Suprapubic skin (tissue), 4 donors: ENCODE measurements at places on chromosomes 2 and 18. TPM values are rescaled to one million over a fixed set of nuclear protein-coding genes. Genes with fewer than 3 reads are reported as not detected.
A peak's percentile ranks its signal among the peaks of the same experiment; 100 is the strongest.

Gene LHCGR
- not detected for total RNA-seq

Gene PCARE
- total RNA-seq, result 0.08 TPM

Gene FAM161A
- 3.8 TPM for total RNA-seq

Gene COL5A2
- total RNA-seq, result 14.1 TPM

Gene SLC4A5
- 4.2 TPM for total RNA-seq

Gene ANKRD53
- not detected for total RNA-seq

DNA sequence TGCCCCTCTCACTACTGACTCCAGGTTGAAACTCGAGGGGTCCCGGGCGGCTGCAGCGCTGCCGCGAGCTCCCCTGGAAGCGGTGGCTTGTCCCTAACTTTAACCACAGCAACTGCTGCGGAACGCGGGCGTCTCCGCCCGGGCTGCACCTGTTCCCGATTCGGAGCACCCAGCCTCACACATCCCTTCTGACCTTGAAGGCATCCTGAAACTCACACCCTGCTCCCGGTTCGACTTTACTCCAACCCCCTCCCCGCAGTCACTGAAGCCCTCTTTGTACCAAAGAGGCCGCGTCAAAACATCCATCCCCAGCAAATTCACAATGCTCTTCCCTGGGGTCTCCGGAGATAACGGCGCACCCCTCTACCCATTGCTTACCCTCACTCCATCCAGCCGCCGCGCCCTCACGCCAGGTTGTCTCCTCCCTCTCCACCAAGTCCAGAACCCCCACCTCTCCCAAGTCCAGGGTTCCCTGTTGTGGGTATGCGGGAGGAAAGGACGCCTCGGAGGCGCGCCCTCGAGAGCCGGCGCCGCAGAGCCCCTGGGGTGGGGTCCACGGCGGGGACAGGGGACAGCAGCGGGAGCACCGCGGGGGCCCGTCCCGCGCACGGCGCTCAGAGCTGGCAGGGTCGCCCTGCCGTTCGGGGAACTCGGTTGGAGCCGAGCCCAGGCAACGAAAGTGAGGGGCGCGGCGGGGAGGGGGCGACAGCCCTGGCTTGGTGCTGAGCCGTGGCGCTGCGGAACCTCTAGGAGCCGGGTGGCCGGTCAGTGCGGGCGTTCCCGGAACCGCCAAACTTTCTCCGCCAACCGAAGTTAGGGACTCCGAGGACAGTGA lies 934 bp downstream of the MYO5B start:
- peak overlapping the region; percentile 79 for H3K27ac ChIP-seq
- DNase-seq, result peak; percentile 65
- peaks cover 63% of the 10 kb centered on the region for H3K27me3 ChIP-seq
- peak overlapping the region; percentile 71 for H3K4me3 ChIP-seq
- H3K36me3 ChIP-seq, result no peaks in the 10 kb centered on the region

DNA sequence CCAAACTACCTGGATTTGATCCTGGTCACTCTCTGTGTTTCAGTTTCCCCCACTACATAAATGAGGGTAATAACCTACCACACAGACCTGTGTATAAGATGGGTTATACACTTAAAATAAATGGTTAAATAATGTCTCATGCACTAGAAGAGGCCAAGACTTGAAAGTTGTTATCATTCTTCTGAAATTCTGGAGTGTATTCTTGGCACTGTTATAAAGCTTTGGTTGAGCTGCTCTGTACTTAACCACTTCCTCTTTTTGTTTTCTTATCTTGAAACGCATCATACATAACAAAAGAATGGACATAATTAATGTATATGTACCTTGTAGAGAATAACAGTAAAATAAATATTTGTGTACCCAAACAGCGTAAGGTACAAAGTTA lies 281.0 kb downstream of the AFF3 start:
- DNase-seq, result no peak
- H3K27me3 ChIP-seq, result no peaks in the 10 kb centered on the region
- no peaks in the 10 kb centered on the region for H3K36me3 ChIP-seq
- no peak overlapping the region for H3K27ac ChIP-seq
- no peak overlapping the region for H3K4me3 ChIP-seq
- H3K4me1 ChIP-seq, result no peaks in the 10 kb centered on the region

DNA sequence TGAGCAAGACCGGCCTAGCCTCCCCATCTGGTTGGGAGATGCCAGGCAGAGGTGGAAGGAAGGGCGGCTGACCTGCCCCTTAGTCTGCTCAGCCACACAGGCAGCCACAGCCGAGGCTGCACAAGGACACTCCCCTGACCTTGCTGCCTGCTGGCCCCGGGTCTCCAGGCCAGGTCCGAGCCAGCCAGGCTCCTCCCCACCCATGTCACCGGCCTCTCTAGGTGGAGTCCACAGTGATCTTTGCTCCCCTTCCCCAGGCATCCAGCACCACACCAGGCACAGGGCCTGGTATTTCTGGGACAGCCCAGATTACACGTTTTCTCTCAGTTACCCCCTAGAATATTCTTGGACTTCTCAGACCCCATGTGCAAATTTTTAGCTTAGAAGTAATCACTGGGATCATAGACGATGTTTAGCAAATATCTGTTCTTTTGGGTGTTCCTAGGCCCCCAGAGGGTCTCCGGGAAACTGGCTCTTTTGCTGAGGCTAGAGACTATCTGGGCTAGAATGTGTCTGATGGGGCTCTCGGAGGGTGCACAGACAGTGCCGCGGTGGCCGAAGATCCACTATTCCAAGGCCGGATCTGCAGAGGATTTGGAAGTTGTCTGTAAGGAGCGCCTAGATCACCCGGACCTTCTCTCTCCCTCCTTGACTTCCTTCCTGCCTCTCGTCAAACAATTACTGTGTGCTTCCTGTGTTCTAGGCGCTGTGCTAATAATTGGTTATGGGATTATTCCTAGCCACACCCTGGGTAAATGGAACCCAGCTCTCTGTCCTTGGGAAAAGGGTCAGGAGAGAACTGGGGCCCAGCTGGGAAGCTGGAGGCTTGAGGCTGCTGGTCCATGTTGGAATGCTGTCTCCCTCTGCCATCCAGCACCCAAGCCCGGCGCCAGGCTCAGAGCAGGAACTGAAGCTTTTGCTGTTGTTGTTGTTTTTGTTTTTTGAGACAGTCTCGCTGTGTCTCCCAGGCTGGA lies 46.9 kb downstream of the ODC1 start:
- peak overlapping the region; percentile 11 for H3K27ac ChIP-seq
- DNase-seq, result no peak
- no peaks in the 10 kb centered on the region for H3K27me3 ChIP-seq
- H3K36me3 ChIP-seq, result no peaks in the 10 kb centered on the region
- H3K4me3 ChIP-seq, result no peak overlapping the region
- H3K4me1 ChIP-seq, result peaks cover 66% of the 10 kb centered on the region

DNA sequence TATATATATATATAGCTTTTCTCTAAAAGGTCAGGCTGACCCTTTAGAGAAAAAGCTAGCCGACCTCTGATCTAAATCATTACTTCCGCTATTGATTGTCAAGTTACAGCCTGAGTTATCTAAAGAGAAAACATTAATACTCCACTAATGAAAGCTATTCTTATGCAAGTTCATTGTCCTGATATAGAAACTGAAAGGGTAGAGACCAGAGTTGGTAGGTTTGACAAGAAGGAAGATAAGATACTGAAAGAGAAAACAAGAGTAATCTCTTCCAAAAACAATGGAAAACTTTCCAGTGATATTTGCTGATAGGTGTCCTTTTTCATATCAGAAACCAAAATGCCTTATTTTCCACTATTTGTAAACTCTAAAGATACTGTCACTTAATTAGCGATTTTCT lies 62.8 kb upstream of the SLC39A10 start:
- no peaks in the 10 kb centered on the region for H3K36me3 ChIP-seq
- H3K27me3 ChIP-seq, result no peaks in the 10 kb centered on the region
- peaks cover 3% of the 10 kb centered on the region for H3K4me1 ChIP-seq
- no peak overlapping the region for H3K27ac ChIP-seq
- DNase-seq, result no peak

DNA sequence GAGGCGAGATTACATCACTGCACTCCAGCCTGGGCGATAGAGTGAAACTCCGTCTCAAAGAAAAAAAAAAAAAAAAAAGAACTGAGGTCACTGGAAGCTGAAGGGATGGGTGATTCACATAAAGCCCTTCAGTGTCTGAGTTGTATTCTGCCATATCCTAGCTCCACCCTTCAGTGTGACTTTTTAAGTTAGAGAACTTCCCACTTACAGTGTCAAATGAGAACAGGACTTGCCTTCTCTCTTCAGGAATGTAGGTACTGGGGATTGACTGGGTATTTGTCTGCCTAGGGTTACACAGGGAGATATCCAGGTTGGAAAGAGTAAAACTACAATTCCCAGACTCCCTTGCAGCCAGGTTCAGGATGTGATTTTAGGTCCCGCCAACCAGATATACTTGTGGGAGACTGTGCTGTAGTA lies 37.9 kb downstream of the EHD3 start:
- H3K27ac ChIP-seq, result no peak overlapping the region
- H3K4me3 ChIP-seq, result no peak overlapping the region
- no peaks in the 10 kb centered on the region for H3K36me3 ChIP-seq
- H3K27me3 ChIP-seq, result peaks cover 3% of the 10 kb centered on the region
- no peaks in the 10 kb centered on the region for H3K4me1 ChIP-seq

GRCh38 chr2:102473020-102473419 lies at the start of gene SLC9A4:
Gene SLC9A4, plus strand, starts transcription at chr2:102473226. Its CDS starts 534 bp downstream, at chr2:102473760.
- H3K36me3 ChIP-seq, result no peaks in the 10 kb centered on the region
- H3K4me1 ChIP-seq, result no peaks in the 10 kb centered on the region
- no peak for DNase-seq
- peaks cover 5% of the 10 kb centered on the region for H3K27me3 ChIP-seq
- no peak within 1 kb of the TSS for H3K27ac ChIP-seq

DNA sequence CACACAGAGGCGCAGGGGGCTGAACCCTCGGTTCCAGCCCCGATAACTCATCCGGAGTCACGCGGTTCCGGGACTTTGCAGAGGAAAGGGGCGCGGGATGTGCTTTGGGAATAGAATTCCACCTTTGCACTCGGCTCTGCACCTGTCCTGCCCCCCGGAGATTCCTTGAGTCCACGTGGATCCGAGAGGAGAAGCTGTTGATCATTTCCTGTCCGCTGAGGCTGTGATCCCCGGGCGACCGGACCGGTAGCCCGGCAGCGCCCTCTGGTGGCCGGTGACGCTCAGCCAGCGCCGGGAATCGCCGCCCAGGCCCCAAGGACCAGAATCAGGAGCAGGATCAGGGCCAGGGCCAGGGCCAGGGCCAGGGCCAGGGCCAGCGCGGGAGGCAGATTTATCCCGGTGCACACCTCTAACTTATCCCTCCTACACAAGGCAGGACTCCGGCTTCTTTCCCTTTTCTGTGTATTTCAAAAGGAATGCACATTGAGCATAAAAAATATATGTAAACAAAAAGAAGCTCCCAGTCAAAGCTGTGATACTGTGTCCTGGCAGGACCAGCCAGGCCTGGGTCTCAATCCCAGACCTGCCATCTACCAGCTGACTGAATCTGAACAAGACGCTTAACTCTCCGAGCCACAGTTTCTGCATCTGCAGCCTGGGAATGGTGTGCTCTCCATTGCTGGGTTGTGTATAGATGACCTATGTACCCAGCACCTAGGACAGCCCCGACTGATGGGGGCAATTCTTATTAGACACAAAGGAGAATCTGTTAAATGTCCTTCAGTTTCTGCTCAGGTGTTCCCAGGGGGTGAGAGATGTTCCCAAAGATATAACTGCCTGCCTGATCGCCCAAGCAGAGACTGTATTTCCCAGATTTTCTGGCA lies 8.5 kb upstream of the SPATA3 start:
- peak overlapping the region; percentile 40 for H3K4me3 ChIP-seq
- peak; percentile 87 for DNase-seq
- H3K27me3 ChIP-seq, result peaks cover 22% of the 10 kb centered on the region

DNA sequence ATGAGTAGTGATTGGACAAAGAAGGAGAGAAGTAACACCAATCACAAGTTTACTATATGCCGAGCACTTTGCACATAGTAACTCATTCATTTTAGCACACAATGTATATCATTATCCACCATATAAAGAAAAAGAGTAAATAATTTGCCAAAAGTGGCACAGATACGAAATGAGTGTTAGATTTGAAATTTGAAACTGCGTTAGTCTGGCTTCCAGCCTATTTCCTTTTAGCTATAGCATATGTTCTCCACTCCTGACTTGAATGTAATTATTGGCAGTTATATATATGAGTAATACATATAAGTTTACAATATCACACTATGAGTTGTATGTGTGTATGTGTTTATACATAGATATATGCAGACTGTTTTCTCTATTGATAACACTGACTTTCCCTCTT lies 98.6 kb downstream of the NOL4 start:
- no peak overlapping the region for H3K4me3 ChIP-seq
- no peaks in the 10 kb centered on the region for H3K36me3 ChIP-seq
- no peak for DNase-seq
- H3K27ac ChIP-seq, result no peak overlapping the region
- no peaks in the 10 kb centered on the region for H3K27me3 ChIP-seq

GRCh38 chr2:32711219-32711618 lies 83.4 kb downstream of the TTC27 start:
- DNase-seq, result no peak
- peaks cover 20% of the 10 kb centered on the region for H3K4me1 ChIP-seq
- no peaks in the 10 kb centered on the region for H3K36me3 ChIP-seq
- H3K27ac ChIP-seq, result no peak overlapping the region

GRCh38 chr2:146597291-146597690 lies 1247.5 kb upstream of the ACVR2A start:
- H3K4me1 ChIP-seq, result no peaks in the 10 kb centered on the region
- no peak for DNase-seq
- no peaks in the 10 kb centered on the region for H3K36me3 ChIP-seq
- no peaks in the 10 kb centered on the region for H3K27me3 ChIP-seq
- H3K4me3 ChIP-seq, result no peak overlapping the region

DNA sequence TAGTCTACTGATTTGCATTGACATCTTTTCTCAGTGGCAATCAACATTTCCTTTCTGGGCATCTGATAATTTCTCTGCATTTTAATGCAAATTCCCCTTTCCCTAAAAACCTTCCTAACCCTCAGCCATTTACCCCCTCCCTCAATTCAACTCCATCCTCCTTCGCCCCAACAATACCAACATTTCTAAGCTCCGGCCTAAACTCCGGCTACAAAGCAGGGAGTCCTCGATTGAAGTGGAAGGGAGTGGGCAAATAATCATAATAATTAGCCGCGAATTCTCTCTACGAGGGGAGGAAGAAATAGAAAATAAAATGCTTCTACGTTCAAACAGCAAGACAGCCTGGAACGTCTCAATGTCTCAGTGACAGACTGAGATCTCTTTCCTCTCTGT lies 4.6 kb downstream of the BCL11A start:
- no peaks in the 10 kb centered on the region for H3K36me3 ChIP-seq
- peaks cover 70% of the 10 kb centered on the region for H3K27me3 ChIP-seq
- H3K4me3 ChIP-seq, result peak overlapping the region; percentile 74
- no peak for DNase-seq
- H3K4me1 ChIP-seq, result peaks cover 71% of the 10 kb centered on the region

DNA sequence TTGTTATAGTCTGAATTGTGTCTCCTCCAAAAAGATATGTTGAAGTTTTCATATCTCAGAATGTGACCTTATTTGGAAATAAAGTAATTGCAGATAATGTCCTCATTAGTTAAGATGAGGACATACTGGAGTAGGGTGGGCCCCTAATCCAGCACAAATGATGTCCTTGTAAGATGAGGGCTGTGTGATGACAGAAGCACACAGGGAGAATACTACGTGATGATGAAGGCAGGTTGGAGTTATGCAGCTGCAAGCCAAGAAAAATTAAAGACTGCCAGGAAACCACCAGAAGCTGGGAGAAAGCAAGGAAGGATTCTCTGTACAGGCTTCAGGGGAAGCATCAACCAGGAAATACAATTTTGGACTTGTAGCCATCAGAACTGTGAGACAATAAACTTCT lies 58.3 kb upstream of the PNPT1 start:
- no peaks in the 10 kb centered on the region for H3K4me1 ChIP-seq
- no peak overlapping the region for H3K27ac ChIP-seq
- no peak for DNase-seq
- H3K36me3 ChIP-seq, result no peaks in the 10 kb centered on the region

- H3K36me3 ChIP-seq, result no peaks in the 10 kb centered on the region
- H3K4me1 ChIP-seq, result no peaks in the 10 kb centered on the region
- H3K4me3 ChIP-seq, result no peak overlapping the region
Measured at GRCh38 chr2:163641986-163642385, 93.8 kb downstream of the FIGN start.
